Fibroblast of skin of left biceps (primary cell): ENCODE measurements at places on chromosomes 11 and 22.
A peak's percentile ranks its signal among the peaks of the same experiment; 100 is the strongest.

GRCh38 chr11:69012092-69013008, 696 bp downstream of the MRGPRF start:
- no peak for DNase-seq

GRCh38 chr11:19437760-19438159, 197.0 kb upstream of the E2F8 start:
- DNase-seq = no peak

GRCh38 chr11:16382638-16383380, 26.5 kb upstream of the SOX6 start:
- DNase-seq = peak; percentile 89

DNA sequence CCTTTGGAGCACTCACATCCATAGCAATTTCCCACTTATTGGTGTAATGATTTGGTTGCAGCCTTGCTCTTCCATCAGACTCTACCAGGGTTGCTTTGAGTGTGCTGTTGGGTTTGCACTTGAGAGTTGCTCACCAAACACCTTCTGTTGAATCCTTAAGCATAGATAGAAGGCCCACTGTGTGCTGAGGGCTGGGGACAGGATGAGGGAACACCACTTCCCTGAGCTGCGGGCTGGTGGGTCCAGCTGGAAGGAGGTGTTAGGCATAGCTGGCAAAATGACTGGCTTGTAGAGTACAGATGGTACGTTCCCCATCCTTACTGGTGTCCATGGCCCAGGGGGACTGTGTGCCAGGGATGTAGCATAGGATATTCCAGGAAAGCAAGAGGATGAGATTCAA, 3.9 kb downstream of the PRDM11 start:
- no peak for DNase-seq

DNA sequence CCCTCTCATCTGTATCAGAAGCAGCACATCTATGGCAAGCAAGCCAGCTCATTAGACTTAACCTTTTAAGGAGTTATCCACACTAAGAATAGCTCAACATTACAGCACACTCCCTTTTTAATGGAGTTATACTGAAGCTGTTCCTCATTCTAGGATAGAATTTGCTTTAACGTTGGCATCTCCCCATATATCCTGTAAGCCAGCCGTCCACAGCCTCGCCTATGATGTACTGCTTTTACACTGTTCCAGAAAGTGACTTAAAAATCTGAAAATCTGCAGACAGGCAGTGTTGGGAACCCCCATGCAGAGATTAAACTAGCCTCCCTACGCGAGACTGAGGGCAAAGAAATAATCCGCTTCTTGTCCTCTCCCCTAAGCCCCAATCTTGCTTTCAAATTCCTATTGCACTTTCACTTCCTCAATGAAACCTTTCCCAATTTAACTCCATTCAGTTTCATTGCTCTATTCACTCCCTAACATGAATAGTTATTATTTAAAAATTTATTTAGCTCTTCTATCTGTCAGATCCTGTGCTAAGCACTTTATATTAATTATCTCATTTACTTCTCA, 225.0 kb downstream of the BLID start:
- no peak for DNase-seq

DNA sequence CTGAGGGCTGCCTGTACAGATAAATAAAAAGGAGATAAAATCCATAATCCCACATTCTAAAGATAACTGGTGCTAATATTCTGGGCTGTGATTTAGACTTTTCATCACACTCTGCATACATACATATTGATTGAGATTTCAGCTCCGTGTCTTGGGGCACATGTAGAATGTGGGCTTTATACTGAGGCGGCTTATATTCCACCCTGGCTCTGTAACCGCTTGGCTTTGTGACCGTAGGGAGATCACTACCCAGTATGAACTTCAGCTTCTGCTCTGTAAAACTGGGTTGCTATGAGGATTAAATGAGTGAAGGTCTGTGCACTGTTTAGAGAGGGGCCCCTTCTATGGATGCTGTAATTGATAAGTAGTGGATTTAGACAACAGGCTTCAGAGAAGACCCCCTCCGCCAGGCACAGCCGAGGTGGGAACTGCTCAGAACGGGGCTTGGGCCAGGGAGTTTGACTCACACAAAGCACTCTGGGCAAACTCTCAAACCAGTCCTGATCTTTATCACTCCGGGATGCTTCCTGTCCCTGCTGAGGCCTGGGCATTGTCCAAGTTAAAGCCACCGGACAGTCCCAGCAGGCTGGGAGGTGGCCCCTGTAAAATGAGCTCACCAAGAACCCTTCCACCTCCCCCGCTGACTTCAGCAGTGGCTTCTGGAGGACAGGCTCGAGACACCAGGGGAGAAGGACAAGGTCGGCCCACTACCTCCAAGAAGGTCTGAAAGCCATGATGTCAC, 17.2 kb downstream of the KIAA1671 start:
- no peak for DNase-seq

DNA sequence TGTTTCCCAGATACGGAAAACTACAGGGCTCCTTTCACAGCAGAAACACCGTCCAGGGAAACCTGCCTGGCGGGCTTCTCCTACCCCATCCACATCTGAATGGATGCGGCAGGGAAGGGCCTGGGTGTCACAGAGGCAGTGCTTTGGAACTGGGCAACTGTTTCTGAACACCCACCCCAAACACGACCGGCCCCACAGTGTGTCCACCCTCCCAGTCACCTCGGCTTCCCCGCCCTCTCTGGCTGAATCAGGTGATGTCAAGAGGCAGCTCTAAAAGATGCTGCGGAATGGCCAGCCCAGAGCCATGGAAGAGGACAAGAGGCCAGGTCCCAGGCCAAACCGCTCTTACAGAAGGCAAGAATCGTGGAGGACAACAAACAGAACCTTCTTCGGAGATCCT, 22.0 kb downstream of the IFT27 start:
- DNase-seq = no peak

GRCh38 chr22:49904040-49904369, 14.2 kb downstream of the ALG12 start:
- DNase-seq = no peak

- DNase-seq = no peak
These were observed 368.5 kb downstream of the NELL1 start for GRCh38 chr11:21037850-21038249.
